Skeletal muscle cell (primary cell): ENCODE measurements at places on chromosomes 6 and 20.

GRCh38 chr6:101241442-101241841 is 152.1 kb upstream of the GRIK2 start:
- DNase-seq: no peak

DNA sequence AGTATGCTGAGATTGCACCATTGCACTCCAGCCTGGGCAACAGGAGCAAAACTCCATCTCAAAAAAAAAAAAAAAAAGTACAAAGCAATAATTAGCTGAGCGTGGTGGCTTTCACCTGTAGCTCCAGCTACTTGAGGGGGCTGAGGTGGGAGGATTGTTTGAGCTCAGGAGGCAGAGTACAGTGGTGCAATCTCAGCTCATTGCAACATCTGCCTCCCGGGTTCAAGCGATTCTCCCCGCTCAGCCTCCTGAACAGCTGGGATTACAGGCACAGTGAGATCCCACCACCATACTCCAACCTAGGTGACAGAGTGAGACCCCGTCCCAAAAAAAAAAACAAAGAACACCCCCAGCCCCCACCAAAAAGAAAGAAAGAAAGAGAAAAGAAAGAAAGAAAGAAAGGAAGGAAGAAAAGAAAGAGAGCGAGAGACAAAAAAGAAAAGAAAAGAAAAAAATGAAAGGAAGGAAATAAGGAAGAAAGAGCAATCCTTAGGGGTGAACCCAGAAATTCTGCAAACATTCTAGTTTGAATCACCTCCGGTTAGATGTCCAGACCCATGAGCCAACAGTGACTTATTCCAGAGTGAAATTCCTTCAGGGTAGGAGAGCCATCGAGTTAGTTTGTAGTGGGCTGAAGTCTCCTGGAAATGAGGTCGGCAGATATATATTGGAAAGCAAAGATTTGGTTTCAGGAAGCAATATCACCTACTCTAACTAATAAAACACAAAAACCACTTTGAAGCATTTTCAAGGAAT is 3.2 kb upstream of the RIPOR3 start:
- no peak for DNase-seq

- no peak for DNase-seq
These were observed 481.1 kb downstream of the BMP2 start for GRCh38 chr20:7248281-7249201.

DNA sequence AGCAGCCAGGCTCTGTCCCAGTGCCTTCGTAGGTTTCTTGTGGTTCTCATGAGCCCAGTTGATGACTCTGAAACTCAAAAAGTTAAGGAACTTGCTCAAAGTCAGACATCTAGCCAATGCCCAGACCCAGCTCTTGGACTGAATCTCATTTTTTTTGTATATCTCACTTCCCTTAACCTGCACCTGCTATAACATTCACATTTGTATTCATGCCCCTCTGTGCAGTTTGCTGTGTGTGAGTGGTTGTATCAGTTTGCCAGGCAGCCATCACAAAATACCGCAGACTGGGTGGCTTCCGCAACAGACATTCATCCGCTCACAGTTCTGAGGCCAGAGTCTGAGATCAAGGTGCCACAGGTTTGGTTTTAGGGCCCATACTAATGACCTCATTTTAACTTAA is 49.9 kb downstream of the IPCEF1 start:
- DNase-seq: no peak

DNA sequence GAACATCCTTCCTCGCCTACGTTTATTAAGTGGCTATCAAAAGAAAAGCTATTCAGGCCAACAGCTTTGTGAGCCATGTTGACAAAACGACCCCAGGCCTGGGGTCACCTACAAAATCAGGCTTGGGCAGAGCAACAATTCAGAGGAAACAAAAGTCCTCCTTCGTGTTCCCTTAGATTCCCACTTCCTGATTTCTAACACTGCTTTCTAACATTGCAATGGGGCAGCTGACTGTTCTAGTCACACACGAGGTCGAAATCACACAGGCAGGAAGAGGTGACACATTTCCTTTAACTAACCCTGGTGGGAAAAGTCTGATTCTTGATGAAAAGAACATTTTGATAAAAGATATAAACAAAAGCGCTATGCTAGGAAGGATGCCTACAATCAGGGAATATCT is 31.9 kb downstream of the WDR27 start:
- DNase-seq: no peak

DNA sequence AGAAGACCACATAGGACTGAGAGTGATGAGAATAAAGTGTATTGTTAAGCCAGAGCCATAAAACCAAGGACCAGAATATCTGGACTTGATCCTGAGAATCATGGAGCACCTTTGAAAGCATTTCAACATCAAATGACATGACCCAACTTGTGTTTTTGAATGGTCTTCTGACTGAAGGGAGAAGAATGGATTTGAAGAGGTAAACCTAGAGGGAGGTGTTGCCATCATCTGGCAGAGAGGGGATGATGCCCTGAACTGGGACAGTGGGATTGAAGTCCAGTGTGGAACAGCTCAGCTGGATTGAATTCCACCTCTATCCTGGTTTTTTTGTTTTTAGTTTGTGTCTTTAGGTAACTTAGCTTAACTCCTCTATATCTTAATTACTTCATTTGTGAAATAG is 570.0 kb downstream of the TBC1D32 start:
- no peak for DNase-seq
